ENCODE measurements at places on chromosomes 5 and 9.
A peak's percentile ranks its signal among the peaks of the same experiment; 100 is the strongest.

DNA sequence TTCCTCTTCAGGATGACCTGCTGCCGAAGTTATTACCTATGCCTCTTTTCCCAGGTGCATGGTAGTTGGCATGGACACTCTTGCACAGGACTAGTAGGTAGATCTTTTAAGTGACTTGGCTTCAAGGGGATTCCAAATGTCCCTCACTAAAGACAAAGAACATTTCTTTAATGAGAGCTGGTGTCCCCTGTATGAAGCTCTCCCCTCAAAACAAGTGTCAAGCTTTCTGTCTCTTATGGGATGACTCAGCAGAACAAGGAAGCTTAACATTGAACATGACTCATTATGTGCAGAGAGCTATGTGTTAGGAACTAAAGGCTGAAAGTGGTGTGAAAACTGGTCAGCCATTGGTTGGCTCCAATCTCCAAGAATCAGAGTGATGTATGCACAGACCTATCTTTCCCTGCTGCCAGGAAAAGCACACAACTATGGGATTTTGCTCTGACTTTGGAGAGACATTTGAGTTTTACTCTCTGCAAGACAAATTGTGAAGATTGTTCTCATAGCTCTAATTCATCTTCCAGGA lies 120.5 kb downstream of the PRDM6 start:
- DNase-seq, result peak; percentile 67

DNA sequence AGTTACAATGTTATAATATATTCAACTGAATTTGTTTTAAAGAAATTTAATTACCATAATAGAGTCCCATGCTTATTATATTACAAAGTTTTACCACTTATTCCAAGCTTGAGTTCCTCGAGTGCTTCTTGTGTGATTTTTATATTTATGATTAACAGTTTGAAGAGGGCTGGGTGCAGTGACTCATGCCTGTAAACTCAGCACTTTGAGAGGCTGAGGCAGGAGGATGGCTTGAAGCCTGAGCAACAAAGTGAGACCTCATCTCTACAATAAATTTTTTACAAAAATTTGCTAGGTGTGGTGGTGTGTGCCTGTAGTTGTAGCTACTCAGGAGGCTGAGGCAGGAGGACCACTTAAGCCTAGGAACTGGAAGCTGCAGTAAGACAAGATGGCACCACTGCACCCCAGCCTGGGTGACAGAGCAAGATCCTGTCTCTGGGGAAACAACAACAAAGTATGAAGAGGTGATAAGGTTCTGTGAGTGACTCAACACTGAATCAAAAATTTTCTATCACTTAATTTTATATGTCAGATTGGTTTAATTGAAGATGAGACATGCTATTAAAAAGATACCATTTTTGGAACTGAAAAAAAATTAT lies 9.2 kb downstream of the POC5 start:
- no peak for DNase-seq

DNA sequence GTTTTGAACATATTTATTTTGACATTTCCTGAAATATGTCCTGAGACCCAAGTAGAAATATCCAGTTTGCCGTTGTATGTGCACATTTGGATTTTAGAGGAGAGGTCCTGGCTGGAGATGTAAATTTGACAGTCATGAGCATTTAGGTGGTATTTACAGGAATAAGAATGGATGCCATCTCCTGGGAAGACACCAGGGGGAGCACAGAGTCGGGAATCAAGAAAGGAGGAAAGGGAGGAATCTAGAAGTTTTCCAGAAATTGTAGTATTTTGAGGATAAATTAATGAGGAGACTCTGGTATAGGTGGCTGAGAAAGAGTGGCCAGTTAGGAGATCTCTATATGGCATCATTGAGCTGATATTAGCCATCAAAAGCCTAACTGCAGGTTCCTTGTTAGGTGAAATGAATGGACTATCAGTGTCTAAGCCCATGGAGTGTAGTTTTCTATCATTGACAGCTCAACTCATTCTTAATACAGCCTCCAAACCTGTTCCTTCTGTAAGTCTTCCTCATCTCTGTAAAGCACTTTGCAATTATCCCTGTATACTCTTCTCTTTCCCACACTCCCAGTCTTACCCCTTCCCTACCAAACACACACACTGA lies 7.2 kb downstream of the GAPT start:
- DNase-seq, result no peak

- no peak for DNase-seq
Observed at GRCh38 chr9:134637241-134637640, 4.4 kb upstream of the COL5A1 start.

DNA sequence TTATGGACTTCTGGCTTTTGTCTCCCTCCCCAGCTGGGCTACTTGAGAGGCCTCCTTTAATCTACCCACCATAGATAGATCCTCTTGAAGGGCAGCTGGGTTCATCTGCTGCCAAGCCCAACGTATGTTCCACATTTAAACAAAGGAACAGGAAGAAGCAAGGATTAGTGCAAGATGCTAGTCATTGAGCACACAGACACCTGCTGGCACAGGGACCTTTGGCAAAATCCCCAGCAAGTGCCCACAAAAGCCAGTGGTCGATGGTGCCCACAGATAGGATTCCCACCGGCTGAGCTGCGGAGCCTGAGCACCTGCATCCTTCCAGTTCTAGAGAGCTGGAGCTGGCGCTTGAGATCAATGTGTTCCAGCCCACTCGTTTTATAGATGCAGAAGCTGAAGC lies 57.7 kb upstream of the SHB start:
- peak; percentile 71 for DNase-seq

GRCh38 chr5:115458003-115458409 lies 86.6 kb downstream of the FEM1C start:
- no peak for DNase-seq

- DNase-seq, result no peak
Observed at GRCh38 chr5:35091704-35092103, 44.0 kb upstream of the AGXT2 start.

- DNase-seq, result no peak
Observed at GRCh38 chr5:7396713-7397454, 946 bp downstream of the ADCY2 start.

GRCh38 chr5:73776405-73776804 lies 150.4 kb downstream of the ARHGEF28 start:
- no peak for DNase-seq

DNA sequence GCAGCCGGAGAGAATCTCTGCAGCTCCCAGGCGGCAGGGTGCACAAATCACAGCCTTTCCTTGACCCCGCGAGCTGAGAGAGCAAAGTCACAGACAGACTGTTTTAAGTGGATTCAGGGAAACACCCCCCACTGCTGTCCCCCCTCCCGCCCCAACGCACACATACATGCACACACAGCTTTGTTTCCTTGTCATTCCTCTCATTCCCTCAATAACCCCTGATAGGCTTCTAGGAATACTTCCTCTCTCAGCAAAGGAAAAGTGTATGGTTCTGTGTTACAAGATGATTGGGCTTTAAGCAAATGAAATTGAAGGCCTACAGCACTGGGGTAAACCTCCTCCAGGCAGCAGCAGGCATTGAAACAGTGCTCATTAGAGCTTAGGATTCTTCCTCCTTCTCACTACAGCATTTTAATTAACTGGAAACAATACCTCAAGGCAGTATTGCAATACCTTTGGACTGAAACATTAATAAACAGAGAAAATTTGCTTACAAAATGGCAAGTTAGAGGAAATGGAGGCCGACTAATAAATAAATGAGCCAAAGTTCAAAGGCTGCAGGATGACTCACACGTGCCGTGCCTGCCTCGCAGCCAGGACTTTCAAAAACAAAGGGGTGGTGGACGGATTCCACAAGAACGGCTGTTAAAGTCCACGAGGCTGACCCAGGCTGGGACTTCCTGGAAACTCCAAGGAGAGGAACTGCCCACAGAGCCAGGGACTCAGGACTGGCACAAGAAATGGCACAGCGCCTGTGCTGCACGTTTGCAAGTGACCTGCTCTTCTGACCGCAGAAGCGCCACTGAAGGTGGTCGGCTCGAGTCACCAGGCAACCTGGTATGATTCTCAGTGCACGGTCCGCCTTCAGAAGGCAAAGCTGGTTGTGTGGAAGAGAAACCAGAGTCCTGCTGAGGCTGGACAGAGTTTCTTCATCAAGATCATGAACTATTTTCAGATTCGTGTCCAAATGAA lies 236.2 kb downstream of the SYK start:
- peak; percentile 45 for DNase-seq

- no peak for DNase-seq
Observed at GRCh38 chr9:111113712-111114111, 75.4 kb upstream of the LPAR1 start.

DNA sequence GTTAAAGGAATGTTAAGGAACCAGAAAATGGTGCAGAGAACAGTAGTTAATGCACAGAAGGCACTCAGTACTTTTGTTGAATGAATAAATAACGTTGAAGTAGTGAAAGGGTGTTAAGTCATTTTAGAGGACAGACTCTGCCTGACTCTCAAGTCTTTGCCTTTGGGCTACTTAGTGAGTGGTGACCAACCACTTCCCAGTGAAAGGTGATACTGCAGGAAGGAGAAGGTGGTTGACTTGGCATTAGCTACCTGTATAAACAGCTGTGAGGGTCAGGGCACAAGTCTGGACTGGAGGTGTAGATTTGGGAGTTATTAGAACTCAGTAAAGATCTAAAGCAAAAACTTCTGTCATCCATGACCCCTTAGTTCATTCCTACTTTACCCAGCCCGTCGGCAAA lies 4.9 kb upstream of the SHB start:
- DNase-seq, result no peak

GRCh38 chr5:73454379-73455036 lies 5.9 kb upstream of the FOXD1 start:
- DNase-seq, result peak; percentile 7

- DNase-seq, result peak; percentile 21
Observed at GRCh38 chr9:126320158-126320922, 6.3 kb upstream of the MVB12B start.

GRCh38 chr5:139391570-139392323 lies 2.0 kb upstream of the MZB1 start:
- DNase-seq, result no peak

DNA sequence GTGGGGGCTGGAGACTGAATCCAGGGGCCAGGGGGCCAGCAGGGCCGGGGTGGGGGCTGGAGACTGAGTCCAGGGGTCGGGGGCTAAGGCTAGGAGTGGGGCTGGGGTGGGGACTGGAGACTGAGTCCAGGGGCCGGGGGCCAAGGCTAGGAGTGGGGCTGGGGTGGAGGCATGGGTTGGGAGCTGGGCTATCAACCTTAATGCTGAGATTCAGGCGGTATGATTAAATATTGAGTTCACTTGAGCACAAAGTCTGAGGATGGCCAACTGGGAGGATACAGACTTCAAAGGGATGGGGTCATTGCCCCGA lies 17.0 kb upstream of the LRRC14B start:
- no peak for DNase-seq

- no peak for DNase-seq
Observed at GRCh38 chr9:5441043-5441442, 3.3 kb upstream of the PLGRKT start.

GRCh38 chr5:117394506-117395157 lies 820.0 kb upstream of the SEMA6A start:
- no peak for DNase-seq

DNA sequence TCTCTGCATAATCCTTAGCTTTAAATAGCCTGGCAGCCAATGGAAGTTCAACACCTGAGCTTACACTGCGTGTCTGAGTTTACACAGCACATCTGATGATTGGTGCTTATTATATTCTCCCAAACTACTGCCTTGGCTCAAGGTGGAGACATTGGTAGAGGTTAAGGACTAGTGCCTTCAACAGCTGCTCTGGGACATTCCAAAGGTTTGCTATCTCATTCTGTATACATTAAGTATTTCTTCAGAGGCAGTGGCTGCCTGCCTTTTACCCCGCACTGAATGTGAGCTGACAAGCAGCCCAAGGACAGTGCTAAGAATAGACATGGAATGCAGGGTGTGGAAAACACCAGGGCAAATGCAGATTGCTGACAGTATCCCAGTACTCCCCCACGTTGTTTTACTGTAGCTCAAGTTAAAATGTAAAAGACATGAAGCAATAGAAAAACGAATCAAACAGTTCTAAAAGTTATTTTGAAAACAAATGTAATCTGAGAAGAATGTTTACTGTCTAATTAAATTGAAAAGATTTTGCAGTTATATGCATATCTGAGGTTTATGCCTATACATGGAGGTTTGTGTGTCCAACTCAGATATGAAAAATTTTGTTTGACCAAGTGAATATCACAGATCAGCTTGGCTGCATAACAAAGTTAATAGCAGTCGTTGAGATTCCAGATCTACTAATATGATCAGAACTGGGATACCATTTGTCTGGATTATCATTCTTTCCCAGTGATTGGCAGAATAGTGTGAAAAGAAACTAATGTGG lies 1.8 kb downstream of the HSPB3 start:
- no peak for DNase-seq

DNA sequence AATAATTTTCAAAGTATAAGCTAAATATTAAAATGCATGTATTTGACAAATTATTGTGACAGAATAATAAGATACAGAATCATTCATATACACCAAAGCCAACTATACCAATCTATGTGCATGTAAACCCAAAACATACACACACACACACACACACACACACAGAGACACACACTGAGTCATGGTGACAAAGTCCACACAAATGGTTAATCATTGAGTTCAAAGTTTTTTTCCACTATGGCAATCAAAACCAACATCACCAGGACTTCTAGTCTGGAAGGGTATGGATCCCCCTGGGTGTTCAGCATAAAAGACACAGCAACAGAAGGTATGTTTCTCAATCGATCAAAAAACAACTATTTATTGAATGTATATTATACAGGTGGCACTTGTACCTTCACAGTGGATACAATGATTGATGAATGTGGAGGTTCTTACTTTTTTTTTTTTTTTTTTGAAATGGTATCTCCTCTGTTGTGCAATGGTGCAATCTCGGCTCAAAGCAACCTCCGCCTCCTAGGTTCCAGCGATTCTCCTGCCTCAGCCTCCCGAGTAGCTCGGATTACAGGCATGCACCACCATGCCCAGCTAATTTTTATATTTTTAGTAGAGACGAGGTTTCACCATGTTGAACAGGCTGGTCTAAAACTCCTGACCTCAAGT lies 137.0 kb downstream of the PDE4D start:
- no peak for DNase-seq

- no peak for DNase-seq
Observed at GRCh38 chr5:102797322-102797884, 42.3 kb downstream of the PAM start.

DNA sequence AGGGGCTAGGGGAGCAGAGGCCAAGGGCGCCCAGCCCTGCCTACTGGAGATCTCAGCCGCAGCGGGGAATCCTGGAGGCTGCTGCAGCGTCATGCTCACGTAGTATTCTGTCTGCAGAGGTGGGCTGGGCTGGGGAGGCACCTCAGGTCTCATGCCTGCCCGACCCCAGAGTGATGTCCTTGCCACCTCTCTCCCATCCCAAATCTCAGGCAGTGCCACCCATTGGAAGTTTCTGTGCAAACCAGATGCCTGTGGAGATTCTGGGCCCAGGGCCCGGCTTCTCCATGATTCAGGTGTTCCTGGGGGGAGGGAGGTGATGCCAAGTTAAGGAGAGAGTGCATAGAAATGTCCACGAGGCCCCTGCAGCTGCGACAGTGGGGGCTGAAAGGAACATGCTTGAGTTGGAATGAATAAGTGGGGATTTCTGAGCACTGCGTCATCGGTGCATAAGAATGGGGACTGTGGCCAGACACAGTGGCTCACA lies 72.0 kb downstream of the ANKRD33B start:
- no peak for DNase-seq

GRCh38 chr9:124960409-124960752 lies 19.5 kb upstream of the GOLGA1 start:
- no peak for DNase-seq

GRCh38 chr9:117415358-117415914 lies 579 bp upstream of the ASTN2 start:
- DNase-seq, result no peak

- no peak for DNase-seq
Observed at GRCh38 chr9:91736898-91737601, 213.0 kb downstream of the ROR2 start.

- peak; percentile 34 for DNase-seq
Observed at GRCh38 chr5:76715736-76716455, at the start of gene F2R. F2R (plus strand) TSS chr5:76716126; CDS start chr5:76716308, 182 bp downstream.
